Activated T-cell treated with anti-CD3 and anti-CD28 coated beads, Interleukin-2, amount 50 U/mL, for 72 hours (primary cell): ENCODE measurements at places on chromosomes 16 and 17. TPM values are rescaled to one million over a fixed set of nuclear protein-coding genes. Genes with fewer than 3 reads are reported as not detected.

SLC5A2 gene
- not detected for total RNA-seq

CDH16 gene
- total RNA-seq: not detected

C16orf74 gene
- total RNA-seq: not detected

KIF22 gene
- 153 TPM for total RNA-seq

TNRC6C gene
- 30.5 TPM for total RNA-seq

ITGA2B gene
- 3.2 TPM for total RNA-seq

ZNF750 gene
- total RNA-seq: not detected

CCL17 gene
- 1.3 TPM for total RNA-seq

KRTAP1-5 gene
- total RNA-seq: not detected

DNA sequence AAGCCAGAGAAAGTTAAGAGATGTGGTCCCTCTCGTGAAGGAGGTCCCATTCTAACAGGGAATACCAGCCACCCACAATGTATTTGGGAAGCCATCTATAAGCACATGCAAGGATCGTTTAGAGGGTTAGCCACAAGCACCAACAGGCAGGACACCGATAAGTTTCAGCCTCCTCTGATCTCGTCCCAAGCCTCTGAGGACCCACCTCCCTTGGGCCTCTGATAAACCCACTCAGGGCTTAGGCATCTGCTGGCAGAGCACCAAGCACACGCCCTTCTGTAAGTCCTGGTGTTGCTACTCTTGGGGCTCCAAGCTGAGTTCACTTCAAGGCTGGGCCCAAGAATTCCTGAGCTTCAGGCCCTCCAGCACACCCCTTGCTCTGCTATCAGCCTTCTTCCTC, 5.4 kb upstream of the PNPO start:
- H3K27me3 ChIP-seq: no peaks in the 10 kb centered on the region
- no peak overlapping the region for H3K27ac ChIP-seq
- DNase-seq: no peak
- H3K4me3 ChIP-seq: no peak overlapping the region
- no peaks in the 10 kb centered on the region for H3K36me3 ChIP-seq

DNA sequence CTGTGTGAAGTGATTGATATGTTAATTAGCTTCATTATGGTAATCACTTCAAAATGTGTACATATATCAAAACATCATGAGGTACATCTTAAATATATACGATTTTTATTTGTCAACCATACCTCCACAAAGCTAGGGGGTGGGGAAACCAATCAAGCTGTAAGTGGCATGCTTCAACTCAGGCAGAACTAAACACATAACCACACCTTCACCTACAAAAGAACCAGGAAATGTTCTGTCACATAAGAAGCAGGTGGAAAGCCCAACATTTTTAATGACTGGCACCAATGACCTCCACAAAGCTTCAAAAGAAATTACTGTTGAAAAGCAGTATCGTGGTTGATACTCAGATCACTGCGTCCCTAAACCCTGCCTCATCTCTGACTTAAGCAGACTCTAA, 867.7 kb upstream of the EEF2KMT start:
- no peaks in the 10 kb centered on the region for H3K36me3 ChIP-seq
- no peak for DNase-seq
- H3K27me3 ChIP-seq: no peaks in the 10 kb centered on the region
- H3K4me3 ChIP-seq: no peak overlapping the region

DNA sequence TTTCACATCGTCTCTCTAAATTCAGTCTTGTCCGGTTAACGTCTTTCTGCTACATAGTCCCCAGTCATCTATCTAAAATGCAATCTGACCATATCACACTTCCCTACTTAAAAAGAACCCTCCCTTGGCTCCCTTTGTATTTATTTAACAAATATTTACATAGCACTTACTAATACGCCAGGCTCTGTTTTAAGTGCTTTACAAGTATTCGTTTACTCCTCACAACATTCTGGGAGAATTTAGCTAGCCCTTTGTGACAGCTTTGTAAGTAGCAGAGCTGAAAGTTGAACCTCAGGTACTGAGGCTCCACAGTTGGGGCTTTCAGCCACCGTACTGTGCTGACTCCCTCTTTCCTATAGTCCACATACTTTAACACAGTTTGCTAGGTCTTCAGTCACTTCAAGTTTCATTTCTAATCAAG, 9.2 kb downstream of the PAFAH1B1 start:
- peaks cover 4% of the 10 kb centered on the region for H3K36me3 ChIP-seq
- H3K27me3 ChIP-seq: no peaks in the 10 kb centered on the region
- H3K27ac ChIP-seq: peak overlapping the region; percentile 33
- DNase-seq: no peak
- H3K4me3 ChIP-seq: no peak overlapping the region
- H3K4me1 ChIP-seq: peaks cover 66% of the 10 kb centered on the region

GRCh38 chr17:951325-952132, 28.0 kb downstream of the NXN start:
- H3K4me3 ChIP-seq: no peak overlapping the region
- peaks cover 11% of the 10 kb centered on the region for H3K27me3 ChIP-seq
- no peaks in the 10 kb centered on the region for H3K36me3 ChIP-seq
- no peak for DNase-seq
- no peaks in the 10 kb centered on the region for H3K4me1 ChIP-seq

DNA sequence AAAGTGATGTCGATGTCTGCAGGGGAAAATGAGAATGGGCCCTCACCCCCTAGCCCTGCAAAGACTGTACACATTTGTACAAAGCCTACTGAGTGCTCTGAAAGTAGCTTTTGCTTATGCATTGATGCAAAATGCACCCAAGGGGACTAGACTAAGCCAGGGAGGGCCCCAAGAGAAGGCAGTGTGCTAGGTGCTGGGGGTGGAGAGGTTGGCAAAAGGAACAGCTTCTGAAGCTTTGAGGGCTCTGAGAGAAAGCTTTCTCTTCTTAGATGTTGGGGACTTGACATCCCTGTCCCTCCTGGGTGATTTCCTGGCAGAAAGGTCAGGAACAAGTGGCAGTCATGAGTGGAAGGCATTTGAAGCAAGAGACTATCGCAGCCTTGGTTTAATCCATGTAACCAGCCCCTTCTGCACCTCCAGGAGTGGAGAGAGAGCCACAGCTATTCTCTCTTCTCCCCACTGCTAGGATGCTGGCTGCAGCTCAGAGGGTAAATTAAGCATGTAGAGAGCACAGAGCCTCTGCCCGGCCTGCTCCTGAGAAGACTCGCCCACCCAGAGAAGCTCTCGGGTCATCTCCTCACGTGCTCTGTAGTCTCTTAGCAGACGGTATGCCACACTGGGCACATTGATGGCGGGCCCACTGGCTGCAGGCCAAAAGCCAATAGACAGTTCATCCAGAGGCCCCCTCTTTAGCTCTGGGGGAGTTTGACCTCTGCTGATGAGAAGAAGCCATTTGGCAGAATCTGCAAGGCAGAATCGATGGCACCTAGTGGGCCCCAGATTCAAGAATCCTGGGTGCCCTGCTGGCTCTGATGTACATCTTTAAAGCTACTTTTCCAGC, 221.4 kb downstream of the MSI2 start:
- no peak overlapping the region for H3K4me3 ChIP-seq
- DNase-seq: no peak
- H3K36me3 ChIP-seq: peaks cover 2% of the 10 kb centered on the region
- peaks cover 26% of the 10 kb centered on the region for H3K4me1 ChIP-seq

DNA sequence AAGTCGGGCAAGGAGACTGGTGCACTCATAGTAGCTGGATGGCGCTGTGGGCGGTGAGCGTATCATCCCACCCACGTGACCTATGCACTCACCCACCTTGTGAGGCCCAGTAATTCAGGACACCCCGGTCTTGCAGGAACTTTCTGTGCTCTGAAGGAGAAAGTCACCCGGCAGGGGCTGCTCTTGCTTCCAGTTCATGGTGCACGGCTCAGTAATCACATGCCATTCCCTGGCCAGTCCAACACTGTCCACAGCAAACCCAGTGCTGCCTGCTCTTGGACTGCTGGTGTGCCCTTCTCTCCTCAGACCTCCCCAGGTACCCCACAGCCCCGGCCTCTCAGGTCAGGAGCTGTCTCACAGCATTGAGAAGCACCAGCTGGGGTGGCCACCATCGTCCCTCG, 16.4 kb upstream of the RHBDF2 start:
- DNase-seq: no peak
- no peaks in the 10 kb centered on the region for H3K36me3 ChIP-seq
- no peaks in the 10 kb centered on the region for H3K27me3 ChIP-seq

GRCh38 chr16:52611817-52612673, 65.1 kb upstream of the TOX3 start:
- no peaks in the 10 kb centered on the region for H3K27me3 ChIP-seq
- no peak overlapping the region for H3K27ac ChIP-seq
- DNase-seq: no peak
- peaks cover 2% of the 10 kb centered on the region for H3K36me3 ChIP-seq
- no peaks in the 10 kb centered on the region for H3K4me1 ChIP-seq
- H3K4me3 ChIP-seq: no peak overlapping the region

DNA sequence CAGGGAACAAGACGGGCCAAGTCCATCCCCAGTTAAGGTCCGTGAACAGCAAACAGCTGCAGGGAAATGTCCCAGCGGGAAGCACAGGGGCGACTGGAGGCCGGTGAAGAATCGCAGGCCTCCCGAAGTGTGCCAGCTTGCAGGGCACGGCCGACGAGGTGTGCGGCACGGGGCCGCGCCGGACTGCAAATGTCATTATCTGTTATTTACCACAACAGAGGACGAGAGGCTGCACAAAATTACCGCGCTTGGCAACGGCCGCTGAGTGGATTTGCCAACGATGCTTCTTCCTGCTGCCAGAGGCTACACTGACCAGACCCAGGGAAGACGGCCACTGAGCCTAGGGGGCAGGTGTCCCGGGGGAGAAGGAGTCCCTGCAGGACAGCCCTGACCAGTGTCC, 53.1 kb downstream of the RPH3AL start:
- no peaks in the 10 kb centered on the region for H3K36me3 ChIP-seq
- H3K27me3 ChIP-seq: peaks cover 2% of the 10 kb centered on the region
- H3K4me1 ChIP-seq: no peaks in the 10 kb centered on the region
- H3K4me3 ChIP-seq: no peak overlapping the region
- H3K27ac ChIP-seq: no peak overlapping the region
- no peak for DNase-seq

DNA sequence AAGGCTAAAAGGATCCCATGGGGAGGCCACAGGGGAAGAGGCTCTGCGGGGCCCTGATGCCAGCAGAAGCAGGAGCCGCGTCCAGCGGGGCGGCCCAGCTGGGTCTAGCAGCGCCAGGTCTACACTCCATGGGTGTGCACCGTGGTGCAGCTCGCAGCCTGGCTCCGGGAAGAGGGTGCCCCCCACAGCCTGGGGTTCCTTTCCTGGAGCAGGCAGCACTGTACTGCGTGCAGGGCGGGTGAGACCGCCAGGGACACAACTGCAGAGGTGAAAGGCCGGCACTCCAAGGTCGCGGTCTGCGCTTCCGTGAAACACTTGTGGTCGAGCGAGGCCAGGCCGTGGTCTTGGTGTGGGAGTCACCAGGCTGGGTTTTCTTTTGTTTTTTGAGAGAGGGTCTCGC, 6.5 kb upstream of the CCDC154 start:
- H3K36me3 ChIP-seq: no peaks in the 10 kb centered on the region
- no peaks in the 10 kb centered on the region for H3K27me3 ChIP-seq
- H3K27ac ChIP-seq: no peak overlapping the region

- no peak for DNase-seq
- H3K36me3 ChIP-seq: peaks cover 3% of the 10 kb centered on the region
- H3K27me3 ChIP-seq: peaks cover 92% of the 10 kb centered on the region
- no peak overlapping the region for H3K27ac ChIP-seq
- H3K4me3 ChIP-seq: peak overlapping the region; percentile 12
Observed at GRCh38 chr17:48752399-48753288, 24.1 kb upstream of the HOXB13 start.

DNA sequence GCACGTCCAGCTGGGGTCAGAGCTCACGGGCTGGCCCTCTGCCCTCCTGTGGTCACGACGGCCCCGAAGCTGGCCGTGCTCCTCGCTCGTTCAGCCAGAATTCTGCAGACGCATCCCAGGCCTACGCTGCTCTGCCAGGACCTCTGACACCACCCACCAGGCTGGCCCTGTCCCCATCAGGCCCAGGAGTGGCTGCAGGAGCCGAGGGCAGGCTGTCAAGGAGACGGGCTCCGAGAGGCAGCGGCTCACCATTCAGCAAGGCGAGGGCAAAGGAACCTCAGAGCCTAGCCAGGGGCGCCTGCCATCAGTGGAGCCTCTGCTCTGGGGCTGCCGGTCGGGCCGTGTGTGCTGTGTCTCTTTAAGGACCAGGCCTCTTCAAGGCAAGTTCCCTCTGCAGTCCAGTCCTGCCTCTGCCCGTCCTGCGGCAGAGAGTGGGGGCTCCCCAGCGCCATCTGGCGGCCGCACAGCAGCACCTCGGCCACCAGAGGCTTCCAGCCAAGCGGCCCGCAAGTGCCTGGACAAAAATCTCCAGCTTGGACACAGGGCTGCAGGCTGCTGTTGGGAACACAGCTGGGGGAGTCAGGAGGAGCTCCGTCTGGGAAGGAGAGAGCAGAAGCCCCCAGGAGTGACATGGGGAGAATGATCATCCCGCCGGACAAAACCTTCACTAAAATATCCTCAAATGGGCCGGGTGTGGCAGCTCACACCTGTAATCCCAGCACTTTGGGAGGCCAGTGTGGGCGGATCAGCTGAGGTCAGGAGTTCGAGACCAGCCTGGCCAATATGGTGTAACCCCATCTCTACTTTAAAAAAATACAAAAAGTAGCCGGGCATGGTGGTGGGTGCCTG, 7.4 kb upstream of the ABR start:
- peaks cover 5% of the 10 kb centered on the region for H3K27me3 ChIP-seq
- H3K36me3 ChIP-seq: no peaks in the 10 kb centered on the region
- no peak overlapping the region for H3K4me3 ChIP-seq
- no peak overlapping the region for H3K27ac ChIP-seq

- no peaks in the 10 kb centered on the region for H3K4me1 ChIP-seq
- no peaks in the 10 kb centered on the region for H3K36me3 ChIP-seq
- H3K4me3 ChIP-seq: no peak overlapping the region
Observed at GRCh38 chr17:79115487-79115886, 40.9 kb downstream of the ENGASE start.

DNA sequence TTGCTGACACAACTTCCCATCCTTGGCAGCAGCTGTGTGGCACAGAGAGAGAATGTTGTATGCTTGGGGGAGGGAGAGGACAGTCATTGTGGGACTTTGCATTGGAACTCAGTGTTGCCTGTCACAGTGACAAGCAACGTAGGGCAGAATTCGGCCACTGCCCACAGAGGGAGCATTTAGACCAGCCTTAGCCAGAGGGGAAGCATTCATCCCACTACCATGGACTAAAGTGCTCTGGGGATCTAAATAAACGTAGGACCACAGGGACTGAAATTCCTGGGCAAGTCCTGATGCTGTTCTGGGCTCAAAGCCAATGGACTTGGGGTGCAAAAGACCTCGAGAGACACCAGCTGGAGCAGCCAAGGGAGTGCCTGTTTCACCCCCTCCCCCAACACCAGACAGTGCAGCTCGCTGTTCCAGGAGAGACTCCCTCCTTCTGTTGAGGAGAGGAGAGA, 44.9 kb downstream of the ABCA8 start:
- DNase-seq: no peak
- H3K27ac ChIP-seq: no peak overlapping the region

DNA sequence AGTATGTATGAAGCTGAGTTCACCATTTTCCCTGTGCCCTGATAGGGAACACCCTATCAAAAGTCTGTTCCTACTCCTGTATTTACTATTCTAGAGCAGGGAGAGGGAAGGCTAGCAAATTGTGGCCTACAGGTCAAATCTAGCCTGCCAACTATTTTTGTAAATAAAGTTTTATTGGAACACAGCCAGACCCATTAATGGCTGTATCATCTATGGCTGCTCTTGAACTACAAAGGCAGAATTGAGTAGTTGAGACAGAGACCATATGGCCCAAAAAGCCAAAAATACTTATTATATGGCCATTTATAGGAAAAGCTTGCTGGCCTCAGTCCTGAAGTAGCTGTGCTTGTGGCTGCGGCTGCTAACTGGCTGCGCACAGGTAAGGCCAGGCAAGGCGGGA, 4.3 kb upstream of the ALDOC start:
- DNase-seq: no peak
- H3K36me3 ChIP-seq: peaks cover 11% of the 10 kb centered on the region
- peaks cover 41% of the 10 kb centered on the region for H3K4me1 ChIP-seq
